ENCODE measurements at places on chromosomes 5 and 9.

GRCh38 chr5:148418511-148418910, 34.8 kb downstream of the FBXO38 start:
- DNase-seq = no peak

DNA sequence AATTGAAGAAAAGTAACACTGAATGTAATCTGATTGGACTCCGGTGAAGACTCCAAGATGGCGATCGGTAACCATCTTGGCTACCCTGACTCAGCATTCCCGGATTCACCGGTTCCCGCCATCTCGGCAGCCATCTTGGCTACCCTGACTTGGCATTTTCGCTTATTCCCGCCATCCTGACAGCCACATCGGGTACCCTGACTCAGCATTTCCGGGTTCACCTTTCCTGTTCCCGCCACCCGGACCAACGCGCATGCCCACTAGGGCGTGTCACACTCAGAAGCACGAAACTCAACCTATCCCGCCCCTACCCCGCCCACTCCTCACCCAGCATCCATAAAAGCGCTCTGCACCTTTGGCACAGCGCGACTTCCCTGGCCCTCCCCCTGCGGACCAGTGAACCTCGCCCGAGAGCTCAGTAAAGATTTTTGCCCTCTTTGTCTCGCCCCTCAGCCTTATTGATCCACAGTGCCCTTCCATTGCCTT, 17.2 kb downstream of the SPTLC1 start:
- no peak for DNase-seq

DNA sequence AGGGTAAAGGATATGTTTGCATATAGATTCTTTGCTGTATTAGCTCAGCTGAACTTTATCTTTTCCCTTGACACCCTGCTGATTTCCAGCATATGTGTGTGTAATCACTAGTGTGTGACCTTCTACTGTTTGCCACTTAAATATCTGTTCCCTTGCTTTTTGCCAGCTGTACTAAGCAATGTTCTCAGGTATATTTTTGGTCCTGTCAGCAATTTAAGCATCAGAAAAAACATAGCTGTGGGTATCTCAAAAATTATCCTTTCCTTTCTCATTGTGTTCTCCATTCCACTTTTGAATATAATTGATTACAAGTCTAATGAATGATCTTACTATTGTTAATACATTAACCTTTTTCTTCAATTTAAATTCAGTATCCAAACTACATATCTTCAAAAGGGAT, 59.2 kb upstream of the CDH10 start:
- peak; percentile 13 for DNase-seq

- DNase-seq = no peak
Measured at GRCh38 chr5:143734456-143734780, 77.5 kb upstream of the HMHB1 start.

DNA sequence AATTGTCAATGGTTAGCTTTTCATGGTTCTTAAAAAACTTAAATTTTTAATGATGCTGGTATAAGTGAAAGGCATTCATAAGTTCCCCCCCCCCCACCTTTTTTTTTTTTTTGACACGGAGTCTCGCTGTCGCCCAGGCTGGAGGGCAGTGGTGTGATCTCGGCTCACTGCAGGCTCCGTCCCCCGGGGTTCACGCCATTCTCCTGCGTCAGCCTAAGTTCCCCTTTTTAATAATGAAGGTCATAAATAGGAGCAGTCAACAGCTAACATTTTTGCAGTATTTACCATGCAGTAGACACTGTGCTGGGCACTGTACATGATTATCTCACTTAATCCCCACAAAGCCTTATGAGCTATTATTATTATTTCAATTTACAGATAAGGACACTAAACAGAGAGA, 556.3 kb downstream of the PDE4D start:
- DNase-seq = no peak

GRCh38 chr5:123116058-123116457, 27.0 kb downstream of the PRDM6 start:
- no peak for DNase-seq

Data from SHP77 (cell line).